Stimulated activated effector memory CD8-positive, alpha-beta T cell treated with anti-CD3 and anti-CD28 coated beads, Interleukin-12 subunit alpha, Interleukin-12 subunit beta, amount 100 ng/mL, for 72 hours (primary cell): ENCODE measurements at places on chromosomes 7 and 10.

DNA sequence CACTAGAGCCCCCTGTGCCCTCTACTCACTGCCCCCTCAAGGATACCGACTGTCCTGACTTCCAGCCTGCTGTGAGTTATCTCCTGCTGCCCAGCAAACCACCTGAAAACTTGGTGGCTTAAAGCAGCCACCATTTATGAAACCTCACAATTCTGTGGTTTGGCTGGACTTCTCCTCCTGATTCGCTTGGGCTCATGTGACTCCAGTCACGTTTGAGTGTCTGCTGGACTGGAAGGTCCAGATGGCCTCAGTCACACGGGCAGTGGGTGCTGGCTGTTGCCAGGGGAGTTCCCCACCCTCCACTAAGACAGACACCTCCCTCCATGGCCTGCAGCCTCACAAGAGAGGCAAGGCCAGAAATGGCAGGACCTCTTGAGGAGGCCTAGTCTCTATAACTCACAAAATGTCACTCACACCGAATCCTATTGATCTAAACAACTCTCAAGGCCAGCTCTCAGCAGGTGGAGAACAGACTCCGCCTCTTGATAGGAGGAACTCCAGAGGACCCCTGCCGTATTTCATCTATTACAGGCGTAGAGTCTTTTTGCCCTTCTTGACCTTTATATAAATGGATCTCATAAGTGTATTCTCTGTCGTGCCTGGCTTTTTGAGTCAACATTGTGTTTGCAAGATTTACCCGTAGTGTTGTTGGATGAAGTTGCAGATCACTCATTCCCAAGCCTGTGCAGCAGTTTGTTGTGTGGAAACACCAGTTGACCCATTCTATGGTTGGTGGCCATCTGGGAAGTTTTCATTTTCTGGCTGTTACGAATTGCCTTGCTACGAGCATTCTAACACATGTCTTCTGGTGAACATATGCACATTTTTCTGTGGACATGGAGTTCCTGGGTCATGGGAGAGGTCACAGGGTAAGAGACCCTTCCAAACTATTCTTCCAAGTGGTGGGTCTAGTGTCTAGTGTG lies 48.3 kb downstream of the ZMIZ1 start:
- DNase-seq: no peak

DNA sequence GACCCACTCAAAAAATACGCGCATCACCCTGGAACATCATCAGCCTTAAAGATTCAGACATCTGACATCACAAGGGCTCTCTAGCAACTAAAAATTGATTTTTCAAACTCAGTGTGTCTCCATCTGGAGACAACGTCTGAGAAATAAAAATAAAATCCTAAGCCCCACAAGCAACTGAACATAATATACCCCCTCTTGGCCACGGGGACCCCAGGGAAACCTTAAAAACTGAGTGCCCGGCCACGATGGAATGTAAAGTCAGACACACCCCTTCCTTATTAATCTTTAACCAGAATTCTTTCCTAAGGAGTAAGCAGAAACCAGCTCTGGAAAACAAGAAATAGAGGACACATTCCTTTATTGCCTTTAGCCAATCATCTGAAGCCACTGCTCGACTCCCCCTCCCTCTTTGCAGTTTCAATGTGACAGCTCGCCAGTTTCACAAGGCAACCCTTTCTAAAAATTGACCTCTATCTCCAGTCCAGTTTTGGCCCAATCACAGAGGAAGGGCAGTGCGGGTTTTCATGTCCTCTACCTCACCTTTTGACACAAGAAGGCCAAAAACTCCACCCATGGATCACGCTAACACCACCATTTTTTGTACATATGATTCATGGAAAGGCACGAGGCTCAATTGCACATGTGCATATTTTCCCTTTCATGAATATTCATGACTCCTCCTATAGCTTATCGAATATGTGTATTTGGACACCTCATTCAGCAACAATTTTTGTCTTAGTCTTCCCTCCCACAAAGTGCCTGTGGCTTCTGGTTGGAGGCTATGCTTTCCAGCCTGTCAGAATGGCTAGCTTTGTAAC lies 24.2 kb downstream of the IFIT3 start:
- DNase-seq: no peak

DNA sequence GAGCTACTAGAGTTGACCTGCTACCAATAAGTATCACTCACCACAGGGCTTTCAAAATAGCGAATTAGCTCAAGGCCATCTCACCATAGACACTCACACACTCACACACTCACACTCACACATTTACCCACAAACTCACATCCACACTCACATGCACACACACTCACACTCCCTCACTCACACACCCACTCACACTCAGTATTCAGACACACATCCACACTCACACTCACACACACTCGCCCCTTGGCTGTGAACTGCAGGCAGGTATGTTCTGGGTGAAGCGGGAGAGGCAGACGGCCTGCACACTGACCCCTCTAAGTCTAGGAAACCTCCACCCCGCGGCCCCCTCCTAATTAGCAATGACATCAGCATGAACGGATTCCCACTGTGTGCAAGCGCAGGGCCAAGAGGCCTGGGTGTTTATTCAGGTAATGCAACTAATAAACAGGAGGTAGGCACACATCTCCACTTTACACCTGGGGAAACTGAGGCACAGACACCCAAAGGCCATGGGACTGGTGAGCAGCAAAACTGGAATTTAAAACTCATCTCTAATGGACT lies 94.6 kb downstream of the ADARB2 start:
- no peak for DNase-seq

GRCh38 chr7:57354195-57354594 lies 95.8 kb upstream of the ZNF716 start:
- no peak for DNase-seq

DNA sequence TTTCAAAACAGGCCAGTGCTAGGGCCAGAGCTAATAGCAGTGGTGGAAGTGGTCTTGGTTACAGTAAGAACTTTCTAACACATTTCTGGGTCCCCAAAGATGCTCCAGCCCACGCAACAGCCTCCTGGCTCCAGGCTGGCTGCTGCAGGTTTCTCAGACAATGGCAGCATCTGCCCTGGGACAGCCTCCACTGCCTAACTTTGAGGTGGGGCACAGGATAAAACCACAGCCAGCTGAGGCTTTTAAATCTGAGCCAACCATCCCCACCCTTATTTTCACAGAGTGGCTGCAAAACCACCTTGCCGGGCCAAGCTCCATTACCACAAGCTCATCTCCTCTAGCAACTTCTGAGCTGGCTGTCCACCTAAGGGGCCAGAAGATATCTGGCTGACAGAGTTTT lies 84.8 kb downstream of the FAM53B start:
- no peak for DNase-seq

- no peak for DNase-seq
These were observed 181.7 kb downstream of the PTEN start for GRCh38 chr10:88045096-88045495.

- DNase-seq: no peak
These were observed 362.6 kb upstream of the MGMT start for GRCh38 chr10:129104266-129105045.

DNA sequence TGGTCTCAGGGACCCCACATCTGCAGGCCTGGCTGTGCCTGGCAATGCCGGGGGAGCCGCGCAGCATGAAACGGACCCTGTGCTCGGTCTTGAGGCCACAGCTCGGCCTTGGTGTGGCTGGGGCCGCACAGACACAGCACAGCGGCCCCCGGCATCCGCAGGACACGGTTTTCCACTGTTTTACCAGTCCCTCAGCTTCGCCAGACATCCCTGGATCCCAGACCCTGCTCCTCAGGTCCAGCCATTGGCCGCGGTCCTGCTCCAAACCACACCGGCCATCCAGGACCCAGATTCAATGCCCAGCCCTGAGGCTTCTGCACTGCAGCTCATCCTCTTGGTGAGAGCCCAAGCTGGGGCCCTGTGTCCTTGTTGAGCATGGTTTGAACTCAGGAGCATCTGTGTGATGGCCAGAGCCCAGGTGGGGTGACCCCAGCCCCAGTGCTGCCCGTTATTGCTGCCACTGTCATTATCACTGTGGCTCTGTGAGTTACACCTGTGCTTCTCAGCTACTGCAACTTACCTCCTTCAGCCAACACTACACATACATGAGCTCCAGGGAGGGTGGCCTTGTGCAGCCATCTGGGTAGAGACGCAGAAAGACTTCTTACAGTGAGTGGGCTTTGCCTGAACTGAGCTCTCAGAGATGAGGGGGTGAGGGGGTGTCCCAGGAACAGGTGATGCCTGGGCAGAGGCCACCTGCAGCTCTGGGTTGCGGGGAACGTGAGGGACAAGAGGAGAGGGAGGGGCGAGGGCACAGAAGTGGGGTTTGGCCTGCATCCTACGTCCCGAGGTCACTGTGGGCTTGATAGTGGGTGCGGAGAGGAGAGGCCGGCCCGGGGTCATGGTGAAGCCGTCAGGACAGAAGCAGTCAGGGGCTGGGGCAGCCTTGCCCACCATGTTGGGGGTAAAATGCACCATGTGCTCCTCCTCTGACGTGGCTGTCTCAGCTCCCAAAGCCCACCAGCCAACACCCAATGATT lies 567.6 kb downstream of the PTPRN2 start:
- DNase-seq: no peak

DNA sequence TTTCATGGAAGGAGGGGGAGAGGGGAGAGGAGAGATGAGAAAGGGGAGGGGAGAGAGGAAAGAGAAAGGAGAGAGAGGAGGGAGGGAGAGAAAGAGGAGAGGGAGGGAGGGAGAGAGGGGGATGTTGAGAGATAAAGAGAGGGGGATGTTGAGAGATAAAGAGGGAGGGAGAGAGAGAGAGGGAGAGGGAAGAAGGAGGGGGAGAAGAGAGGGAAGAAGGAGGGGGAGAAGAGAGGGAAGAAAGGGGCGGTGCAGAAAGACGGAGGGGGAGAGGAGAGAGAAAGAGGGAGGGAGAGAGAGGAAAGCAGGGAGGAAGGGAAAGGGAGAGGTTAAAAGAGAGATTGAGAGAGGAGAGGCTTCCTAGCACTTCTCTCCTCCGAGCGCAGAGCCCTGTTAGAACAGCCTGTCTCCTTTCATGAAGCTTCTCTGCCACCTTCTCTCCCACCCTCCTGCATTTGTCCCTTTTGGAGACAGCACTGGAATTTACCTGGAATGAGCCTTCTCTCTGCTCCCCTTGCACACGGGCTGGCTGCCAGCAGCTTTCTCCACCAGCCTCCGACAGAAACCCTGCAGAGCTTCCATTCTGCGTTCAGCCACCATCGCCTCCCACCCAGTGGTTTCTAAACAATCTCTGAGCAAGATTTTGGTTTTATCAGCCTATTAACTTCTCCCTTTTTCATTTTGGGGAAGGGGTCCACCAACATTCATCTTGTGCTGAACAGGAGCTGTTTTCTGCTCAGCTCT lies 74.0 kb upstream of the CARD11 start:
- no peak for DNase-seq

- DNase-seq: no peak
These were observed 57.7 kb upstream of the WNT16 start for GRCh38 chr7:121271098-121271497.

GRCh38 chr10:67666416-67667034 lies 29.5 kb downstream of the CTNNA3 start:
- DNase-seq: no peak

DNA sequence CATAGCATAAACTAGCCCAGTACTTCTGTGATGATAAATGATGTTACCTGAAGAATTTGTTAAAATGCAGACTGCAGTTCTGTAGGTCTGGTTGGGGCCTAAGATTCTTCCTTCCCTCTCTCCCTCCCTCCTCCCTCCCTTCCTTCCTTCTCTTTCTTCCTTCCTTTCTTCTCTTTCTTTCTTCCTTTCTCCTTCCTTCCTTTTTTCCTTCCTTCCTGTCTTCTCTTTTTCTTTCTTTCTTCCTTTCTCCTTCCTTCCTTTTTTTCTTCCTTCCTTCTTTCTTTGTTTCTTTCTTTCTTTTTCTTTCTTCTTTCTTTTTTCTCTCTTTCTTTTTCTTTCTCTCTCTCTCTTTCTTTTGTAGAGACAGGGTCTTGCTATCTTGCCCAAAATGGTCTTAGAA lies 3.7 kb upstream of the SLC25A28 start:
- DNase-seq: no peak

DNA sequence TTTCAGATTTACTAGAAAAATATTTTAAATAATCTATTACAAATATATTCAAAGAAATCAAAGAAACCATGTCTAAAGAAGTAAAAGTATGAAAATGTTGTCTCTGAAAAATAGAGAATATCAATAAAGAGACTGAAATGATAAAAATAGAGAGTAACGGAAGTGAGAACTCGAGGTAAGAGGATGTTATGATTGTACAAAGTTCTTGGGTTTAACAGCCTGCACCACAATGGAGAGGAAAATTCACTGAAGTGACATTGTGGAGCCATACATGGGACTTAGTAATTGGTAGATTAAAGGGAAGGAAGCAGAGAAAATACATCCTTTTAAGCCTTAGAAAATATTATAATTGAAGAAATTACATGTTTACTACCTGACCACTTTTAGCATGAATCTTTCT lies 77.9 kb downstream of the THSD7A start:
- no peak for DNase-seq

DNA sequence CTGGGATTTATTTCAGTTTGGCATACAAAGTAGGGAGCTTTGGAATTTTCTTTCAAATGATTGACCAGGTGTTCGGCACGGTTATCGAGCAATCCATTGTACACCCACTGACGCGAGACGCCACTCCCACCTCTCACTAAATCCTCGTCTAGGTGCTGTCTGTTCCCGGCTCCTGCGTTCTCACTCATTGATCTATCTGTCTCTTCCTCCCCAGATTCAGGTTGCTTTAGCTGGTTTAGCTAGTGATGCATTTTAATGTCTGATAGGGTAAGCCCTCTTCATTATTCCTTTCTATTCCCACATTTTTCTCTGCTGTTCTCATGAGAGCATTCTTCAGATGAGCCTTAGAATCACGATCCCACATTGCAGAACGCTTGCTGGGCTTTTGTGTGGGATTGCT lies 91.7 kb downstream of the ELFN1 start:
- DNase-seq: no peak

DNA sequence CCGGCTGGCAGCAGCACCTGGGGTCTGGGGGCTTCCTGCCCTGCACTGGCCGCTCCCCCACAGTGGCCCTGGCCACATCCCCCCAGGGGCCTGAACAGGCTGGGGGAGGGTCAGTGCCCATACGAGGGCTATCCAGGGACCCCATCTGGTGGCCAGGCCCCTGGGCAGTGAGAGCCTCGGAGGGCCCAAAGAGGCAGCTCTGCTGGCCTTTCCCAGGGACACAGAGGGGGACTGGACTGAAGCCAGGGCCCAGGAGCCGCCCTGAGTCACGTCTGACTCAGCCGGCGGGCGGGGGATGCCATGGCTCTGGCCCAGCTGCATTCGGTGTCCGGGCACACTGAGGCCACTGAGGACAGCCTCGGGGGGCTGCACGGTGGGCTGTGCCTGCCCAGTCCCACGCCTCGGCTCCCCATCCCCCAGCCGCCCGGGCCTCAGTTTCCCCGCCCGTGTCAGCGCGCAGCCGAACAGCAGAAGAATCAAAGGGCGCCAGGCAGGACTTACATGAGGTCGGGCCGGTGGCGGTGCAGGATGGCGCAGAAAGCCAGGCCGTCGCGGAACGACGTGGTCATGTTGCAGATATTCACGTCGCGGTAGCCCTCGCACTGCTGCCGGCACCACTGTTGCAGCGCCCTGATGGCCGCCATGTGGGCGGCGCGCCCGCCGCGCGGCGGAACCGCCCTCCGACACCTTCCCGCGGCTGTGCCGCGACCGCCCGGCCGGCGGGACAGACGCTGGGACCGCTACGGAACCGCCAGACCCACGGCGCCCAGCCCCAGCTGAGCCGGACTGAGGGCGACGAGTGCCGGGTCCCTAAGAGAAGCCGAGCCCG lies at the start of gene MICALL2:
Gene MICALL2 (minus strand): TSS at position 788 of the 829 bp plus-strand sequence. CDS start 144 bp downstream, at position 644.
- no peak for DNase-seq
